Activated CD4-positive, alpha-beta memory T cell treated with anti-CD3 and anti-CD28 coated beads for 36 hours (primary cell): ENCODE measurements at places on chromosomes 1 and 21.

DNA sequence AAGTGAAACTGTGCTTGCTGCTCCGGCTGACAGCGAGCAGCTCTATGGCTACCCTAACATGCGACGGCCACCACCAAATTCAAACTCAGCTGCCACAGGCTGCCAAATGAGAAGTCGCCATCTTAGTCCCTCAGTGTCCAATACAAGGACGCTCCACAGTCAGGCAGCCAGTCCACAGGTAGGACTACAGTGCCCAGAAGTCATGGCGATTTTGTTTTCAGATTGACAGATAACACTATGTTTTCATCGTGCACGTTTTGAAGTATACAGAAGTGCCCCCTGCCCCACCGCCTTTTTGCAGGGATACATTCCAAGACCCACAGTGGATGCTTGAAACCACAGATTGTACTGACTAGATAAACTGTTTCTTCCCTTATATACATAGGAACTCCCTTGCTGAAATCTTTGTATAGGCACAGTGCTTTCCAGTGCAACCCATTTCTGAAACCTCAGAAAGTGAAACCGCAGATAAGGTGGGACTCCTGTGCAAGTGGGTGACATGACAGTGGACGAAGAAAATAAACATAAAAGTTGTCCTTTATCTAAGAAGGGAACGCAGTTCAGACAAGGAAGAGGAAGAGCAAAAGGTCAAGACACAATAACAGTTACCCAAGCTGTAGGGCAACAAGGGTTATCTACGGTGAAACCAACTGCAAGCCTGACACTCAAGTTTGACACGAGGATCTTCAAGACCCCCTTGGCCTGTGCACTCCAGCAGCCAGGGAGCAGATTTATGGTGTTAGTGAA lies 52.2 kb downstream of the STX6 start:
- DNase-seq: no peak

GRCh38 chr1:7930645-7931445 lies 9.8 kb downstream of the TNFRSF9 start:
- DNase-seq: peak; percentile 45

GRCh38 chr1:245330951-245331350 lies 176.2 kb downstream of the KIF26B start:
- DNase-seq: no peak

DNA sequence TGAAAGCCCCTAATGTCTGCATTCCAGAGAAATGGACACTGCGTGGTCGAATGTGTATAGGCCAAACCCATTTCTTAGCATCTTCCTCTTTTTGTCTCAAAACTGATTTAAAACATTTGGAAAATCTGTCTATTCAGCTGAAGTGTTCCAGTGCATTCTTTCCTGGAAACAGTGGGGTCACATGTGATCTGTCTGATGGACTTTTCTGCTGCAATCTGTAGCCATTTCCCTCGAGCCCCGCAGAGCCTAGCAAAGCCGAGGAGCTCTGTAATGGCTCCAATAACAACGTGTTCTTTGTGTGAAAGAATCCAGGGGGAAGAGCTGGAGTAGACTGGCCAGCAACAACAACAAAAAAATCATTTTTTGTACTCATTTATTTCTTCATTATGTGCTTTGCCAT lies 329.3 kb downstream of the BARHL2 start:
- no peak for DNase-seq

- DNase-seq: no peak
These were observed 68.3 kb downstream of the SLC16A1 start for GRCh38 chr1:112887599-112888283.

- DNase-seq: no peak
These were observed 55.4 kb downstream of the MATN1 start for GRCh38 chr1:30668024-30668423.

- no peak for DNase-seq
These were observed 43.2 kb upstream of the FMO2 start for GRCh38 chr1:171141688-171142415.

GRCh38 chr1:172203135-172203823 lies 217.2 kb upstream of the C1orf105 start:
- no peak for DNase-seq

- DNase-seq: peak; percentile 44
These were observed 56.0 kb downstream of the TBCE start for GRCh38 chr1:235423214-235423652.

- DNase-seq: no peak
These were observed 265.9 kb upstream of the C1orf105 start for GRCh38 chr1:172154551-172154950.

- no peak for DNase-seq
These were observed 17.3 kb downstream of the GLUL start for GRCh38 chr1:182374101-182374834.

GRCh38 chr1:180912801-180913565 lies at the start of gene KIAA1614:
KIAA1614 (plus strand) TSS chr1:180912897; CDS start chr1:180913244, 347 bp downstream.
- no peak for DNase-seq

- no peak for DNase-seq
These were observed 185.0 kb downstream of the TGFBR3 start for GRCh38 chr1:91700771-91701471.

DNA sequence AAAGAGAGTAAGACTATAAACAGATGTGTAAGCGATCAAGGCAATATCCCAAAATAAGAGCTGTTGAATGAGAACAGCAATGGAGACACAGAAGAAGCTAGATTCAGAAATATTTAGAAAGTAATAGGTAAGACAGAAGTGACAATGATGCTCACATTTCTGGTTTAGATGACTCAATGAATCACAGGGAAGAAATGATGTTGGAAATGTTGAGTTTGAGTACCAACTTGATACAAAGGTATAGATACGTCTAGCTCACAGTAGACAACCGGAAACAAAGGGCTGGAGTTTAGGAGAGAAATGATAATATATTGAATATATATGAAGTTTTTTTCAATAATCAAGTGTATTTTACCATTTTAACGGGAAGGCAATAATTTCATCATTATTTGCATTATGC lies 6.5 kb downstream of the GATAD2B start:
- no peak for DNase-seq

DNA sequence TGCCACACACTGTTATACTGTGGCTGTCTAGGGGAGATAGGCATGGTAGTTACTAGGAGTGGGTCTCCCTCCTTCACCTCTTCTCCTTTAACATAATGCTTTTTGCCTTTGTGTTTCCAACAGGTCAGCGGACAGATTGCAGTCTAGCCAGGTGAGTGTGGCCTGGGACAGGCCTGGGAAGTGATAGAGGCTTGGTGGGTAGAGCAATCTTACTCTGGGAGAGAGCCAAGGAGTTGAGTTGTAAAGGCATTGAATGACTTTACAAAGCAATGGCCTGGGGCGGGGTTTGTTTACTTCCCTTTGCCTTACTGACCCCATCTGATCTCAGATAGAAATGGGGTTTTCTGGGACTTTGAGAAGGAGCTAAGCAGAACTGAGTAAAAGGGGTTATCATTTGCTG lies 51.0 kb upstream of the IKBKE start:
- DNase-seq: no peak

GRCh38 chr1:160206421-160207117 lies 1.4 kb downstream of the PEA15 start:
- no peak for DNase-seq

GRCh38 chr1:240114222-240114621 lies 22.5 kb downstream of the FMN2 start:
- DNase-seq: no peak

DNA sequence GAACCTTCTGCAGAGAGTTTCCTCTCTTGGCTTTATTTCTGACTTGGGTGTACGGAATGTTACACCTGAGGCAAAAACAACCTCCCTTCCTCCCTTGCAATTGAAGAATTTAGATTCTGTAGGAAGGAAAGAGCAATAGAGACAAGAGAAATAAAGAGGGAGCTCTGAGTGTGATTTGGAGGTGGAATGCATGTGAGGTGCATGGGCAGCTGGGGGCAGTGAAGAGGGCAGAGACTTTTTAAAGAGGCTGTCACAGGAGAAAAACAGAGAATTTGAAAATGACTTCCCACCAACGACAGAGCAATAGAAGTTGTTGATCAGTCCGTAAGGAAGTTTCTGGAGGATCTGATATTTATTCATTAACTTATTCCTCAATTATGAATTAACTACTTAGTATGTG lies 172.0 kb upstream of the B3GALT2 start:
- no peak for DNase-seq

GRCh38 chr1:40948741-40949443 lies 30.6 kb upstream of the CTPS1 start:
- DNase-seq: peak; percentile 78
